ENCODE measurements at places on chromosomes 16 and 17.

DNA sequence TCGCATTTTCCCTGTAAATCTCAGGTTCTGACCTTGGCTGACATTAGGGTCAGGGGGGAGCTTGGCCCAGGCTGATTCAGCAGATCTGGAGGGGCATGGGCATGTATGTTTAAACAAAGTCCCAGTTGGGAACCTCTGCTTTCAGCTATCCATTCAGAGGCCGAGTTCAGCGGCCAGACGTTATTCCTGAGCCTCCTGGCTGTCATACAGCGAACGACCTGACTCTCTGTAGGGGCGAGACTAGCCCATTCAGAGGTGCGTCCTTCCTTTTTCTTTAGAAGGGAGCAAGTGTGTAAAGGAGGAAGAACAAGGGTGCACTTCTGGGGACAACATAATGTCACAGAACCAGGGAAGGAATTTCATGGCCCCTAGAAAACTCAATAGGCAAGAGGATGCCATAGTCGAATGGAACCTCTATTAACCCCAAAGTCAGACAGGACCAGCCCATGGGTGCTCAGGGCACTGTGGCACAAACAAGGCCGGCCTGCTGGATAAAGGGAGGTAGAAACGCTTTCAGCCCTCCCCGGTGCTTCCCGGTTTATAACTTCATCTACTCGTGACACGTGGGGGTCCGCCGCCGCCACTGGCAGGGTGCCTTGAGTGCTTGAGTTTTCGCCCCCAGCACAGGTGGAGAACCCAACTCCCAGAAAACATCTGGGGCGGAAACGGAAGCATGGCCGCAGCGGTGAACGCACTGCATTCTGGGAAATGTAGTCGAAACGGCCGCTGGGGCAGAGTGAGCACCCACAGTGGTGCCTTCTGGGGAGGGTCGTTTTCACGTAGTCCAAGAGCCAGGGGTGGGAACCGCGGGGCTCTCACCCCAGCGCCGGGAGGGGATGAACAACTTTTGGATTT lies 33.2 kb upstream of the PLCG2 start:
- DNase-seq: peak; percentile 49

DNA sequence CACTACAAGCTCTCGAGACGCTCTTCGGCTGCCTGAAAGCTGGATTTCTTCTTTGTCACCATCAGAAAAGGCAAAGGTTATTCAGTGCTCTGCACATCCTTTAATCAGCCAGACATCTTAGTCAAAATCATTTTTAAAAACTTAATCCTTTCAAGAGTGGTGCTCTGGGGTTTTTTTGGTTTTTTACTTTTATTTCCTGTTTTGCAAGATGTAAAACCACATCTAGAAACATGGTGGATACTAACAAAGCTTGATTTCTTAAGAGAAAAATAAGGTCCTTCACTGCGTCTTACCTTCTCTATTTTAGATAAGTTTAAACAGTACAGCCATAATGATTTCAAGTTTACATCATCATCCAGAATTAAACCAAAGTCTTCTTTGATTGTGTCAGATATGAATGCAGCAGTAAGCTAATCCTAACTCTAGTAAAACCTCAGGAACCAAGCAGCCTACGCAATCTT lies 6.3 kb downstream of the ANKRD11 start:
- no peak for DNase-seq

GRCh38 chr16:66802159-66802558 lies 775 bp upstream of the TERB1 start:
- no peak for DNase-seq

DNA sequence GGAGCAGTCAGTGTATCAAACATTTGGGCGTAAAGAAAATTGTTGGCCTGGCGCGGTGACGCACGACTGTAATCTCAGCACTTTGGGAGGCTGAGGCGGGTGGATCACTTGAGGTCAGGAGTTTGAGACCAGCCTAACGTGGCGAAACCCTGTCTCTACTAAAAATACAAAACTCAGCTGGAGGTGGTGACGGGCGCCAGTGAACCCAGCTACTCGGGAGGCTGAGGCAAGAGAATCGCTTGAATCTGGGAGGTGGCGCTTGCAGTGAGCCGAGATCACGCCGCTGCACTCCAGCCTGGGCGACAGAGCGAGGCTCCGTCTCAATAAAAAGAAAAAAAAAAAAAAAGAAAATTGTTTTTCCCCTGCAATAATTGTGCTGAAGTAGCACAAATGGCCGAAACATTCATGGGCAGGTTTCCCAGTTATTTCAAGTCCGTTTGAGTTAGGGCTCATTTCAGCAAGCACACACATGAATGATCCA lies 1.4 kb downstream of the GCSH start:
- DNase-seq: no peak

GRCh38 chr16:75079346-75079926 lies 37.1 kb downstream of the LDHD start:
- DNase-seq: no peak

- no peak for DNase-seq
These were observed 37.8 kb downstream of the OR1D5 start for GRCh38 chr17:3025421-3026124.

- no peak for DNase-seq
These were observed 128.8 kb downstream of the HS3ST2 start for GRCh38 chr16:22942811-22943210.

DNA sequence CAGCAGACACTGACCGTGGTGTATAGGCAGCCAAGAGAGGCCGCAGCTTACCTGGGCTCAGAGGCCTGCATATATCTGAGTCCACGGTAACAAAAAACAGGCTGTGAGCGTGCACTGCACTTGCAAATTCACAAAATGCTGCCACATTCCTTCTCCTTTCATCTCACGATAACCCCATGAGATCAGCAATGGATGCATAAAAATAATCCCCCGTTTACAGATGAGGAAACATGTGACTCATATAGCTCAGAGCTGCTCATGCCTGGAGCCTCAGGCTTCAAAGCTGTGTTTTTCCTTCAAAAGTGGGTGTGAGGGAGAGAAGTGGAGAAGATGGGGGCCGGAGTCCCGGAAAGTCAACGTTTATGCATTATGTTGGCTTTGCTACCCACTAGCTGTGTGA lies 118.3 kb upstream of the FOXF1 start:
- no peak for DNase-seq

- no peak for DNase-seq
These were observed 28.8 kb upstream of the MTSS2 start for GRCh38 chr16:70714581-70715054.

- DNase-seq: no peak
These were observed 236.6 kb upstream of the GSE1 start for GRCh38 chr16:85376292-85377095.

DNA sequence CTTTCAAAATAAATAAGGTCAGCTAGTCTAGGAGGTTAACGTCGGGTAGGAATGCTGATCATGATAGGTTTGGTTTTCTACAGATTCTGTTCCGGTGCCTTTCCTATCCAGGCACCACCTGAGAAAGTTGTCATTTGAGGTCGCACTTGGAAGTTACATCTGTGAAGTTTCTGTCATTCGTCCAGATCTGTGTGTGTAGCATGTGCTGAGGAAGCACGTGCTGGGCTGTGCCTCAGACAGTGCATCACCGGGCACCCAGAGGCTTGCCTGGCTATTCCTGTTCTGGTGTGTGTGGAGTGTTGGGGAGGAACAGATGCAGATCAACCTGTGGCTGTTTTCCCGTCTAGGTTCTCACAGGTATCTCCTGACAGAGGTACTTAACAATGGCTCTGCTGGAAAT lies 42.6 kb downstream of the DNAJA2 start:
- DNase-seq: no peak

DNA sequence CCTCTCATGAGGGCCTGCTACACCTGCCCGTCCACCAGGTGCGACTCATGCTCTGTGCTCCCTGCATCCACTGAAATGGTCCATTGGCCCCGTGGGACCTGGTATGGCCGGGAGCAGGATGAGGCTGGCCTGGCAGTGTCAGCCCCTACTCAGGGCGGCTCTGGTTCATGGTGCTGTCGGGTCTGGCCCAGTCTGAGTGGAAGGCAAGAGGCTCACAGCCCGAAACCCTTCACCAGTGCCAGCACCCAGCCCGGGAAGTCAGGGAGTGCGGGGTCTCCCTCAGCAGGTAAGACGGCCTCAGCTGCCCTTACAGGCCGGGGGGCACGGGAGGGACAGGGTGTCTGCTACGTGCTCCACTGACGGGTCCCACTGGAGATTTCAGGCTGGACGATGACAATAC lies 40.5 kb upstream of the RASD1 start:
- DNase-seq: no peak

- DNase-seq: no peak
These were observed 121.3 kb upstream of the GSE1 start for GRCh38 chr16:85491798-85492294.

GRCh38 chr17:78045316-78045715 lies 83.2 kb downstream of the TMC6 start:
- no peak for DNase-seq

DNA sequence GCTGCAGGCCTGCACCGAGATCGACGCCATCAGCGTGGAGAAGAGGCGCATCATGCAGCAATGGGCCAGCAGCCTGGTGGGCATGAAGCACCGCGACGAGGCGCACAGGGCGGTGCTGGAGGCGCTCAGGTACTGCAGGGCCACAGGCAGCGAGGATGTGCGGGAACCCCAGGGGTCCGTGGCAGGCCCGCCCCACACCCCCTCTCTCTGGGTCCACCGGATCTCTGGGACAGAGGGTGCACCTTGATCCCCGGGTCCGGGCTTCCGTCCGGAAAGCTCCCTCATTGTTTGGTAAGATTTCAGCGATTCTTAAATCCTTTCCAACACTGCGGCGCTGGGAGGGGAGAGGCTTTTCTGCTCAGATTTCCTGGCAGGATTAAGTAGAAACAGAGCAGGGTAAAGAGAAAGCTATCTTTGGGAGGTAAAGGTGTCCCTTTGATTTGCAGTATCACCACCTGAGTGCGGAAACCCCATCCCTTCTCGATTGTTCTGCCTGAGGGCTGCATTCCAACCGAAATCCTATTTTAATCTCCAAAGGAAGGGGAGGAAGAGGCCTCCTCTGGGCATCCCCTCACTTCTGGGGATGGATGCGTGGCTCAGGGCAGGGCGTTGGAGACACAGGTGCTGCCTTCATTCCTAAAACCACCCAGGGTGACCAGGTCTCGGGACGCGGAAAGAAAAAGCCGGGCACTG lies 29.2 kb downstream of the CCDC40 start:
- DNase-seq: no peak

DNA sequence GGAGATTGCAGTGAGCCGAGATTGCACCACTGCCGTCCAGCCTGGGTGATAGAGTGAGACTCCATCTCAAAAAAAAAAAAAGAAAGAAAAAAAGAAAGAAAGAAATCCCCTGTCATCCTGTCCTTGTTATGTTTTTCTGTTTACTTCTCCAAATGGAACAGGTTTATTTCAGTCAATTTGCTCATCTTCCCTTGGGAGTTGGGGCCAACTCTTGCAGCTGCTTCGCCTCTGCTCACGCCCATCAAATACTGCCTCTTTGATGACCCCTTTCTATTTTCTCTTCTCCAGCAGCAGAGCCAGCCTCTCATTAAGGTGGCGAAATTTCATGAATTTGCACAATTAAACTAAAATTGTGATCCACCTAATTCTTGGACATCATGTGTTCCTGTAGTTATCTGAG lies 173.4 kb downstream of the ZNF18 start:
- no peak for DNase-seq

- no peak for DNase-seq
These were observed 150.3 kb downstream of the ASIC2 start for GRCh38 chr17:33142705-33143299.

- no peak for DNase-seq
These were observed 173.5 kb downstream of the C16orf95 start for GRCh38 chr16:87143661-87144121.

DNA sequence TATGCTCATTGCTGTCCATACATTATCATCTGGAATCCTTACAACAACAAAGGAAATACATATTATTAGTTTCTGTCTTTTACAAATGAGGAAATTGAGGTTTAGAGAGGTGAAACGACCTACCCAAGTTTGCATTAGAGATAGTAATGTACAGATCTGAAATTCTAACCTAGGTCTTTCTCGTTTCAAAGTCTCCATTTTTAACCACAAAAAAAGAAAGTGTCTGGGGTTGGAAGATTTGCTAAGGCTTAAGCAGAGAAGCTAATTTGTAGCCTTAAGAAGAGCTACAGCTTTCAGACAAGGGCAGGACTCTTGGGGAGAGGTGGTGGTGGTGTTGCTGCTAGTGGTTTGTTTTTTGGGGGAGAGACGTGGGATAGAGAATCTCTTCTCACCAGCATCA lies 19.2 kb downstream of the CIITA start:
- no peak for DNase-seq

- DNase-seq: no peak
These were observed 348.0 kb downstream of the UTP18 start for GRCh38 chr17:51608251-51608933.

DNA sequence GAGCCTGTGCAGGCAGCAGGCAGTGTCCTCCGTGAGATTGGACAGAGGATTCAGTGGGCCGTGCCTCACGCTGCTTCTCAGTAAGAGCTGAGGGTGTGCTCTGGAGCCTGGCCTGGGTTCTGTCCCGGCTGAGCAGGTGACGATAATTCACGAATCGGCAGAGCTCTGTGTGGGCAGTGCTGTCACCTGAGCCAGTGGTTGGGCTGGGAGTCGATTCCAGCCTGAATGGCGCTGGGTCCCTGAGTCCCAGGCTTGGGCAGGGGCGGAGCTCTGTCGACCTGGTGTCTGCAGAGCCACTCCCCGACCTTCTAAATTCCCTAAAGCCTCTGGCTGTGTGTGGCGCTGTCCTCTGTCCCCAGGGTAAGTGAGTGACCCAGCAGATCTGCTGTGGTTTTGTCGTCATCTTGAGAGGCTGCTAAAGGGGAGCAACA lies 8.4 kb downstream of the ACSF3 start:
- no peak for DNase-seq

GRCh38 chr16:84887207-84887606 lies 67.4 kb downstream of the CRISPLD2 start:
- no peak for DNase-seq

- no peak for DNase-seq
These were observed 5.0 kb upstream of the NPRL3 start for GRCh38 chr16:143456-143855.

- DNase-seq: peak; percentile 33
These were observed 579 bp upstream of the CYBA start for GRCh38 chr16:88651276-88651988.

DNA sequence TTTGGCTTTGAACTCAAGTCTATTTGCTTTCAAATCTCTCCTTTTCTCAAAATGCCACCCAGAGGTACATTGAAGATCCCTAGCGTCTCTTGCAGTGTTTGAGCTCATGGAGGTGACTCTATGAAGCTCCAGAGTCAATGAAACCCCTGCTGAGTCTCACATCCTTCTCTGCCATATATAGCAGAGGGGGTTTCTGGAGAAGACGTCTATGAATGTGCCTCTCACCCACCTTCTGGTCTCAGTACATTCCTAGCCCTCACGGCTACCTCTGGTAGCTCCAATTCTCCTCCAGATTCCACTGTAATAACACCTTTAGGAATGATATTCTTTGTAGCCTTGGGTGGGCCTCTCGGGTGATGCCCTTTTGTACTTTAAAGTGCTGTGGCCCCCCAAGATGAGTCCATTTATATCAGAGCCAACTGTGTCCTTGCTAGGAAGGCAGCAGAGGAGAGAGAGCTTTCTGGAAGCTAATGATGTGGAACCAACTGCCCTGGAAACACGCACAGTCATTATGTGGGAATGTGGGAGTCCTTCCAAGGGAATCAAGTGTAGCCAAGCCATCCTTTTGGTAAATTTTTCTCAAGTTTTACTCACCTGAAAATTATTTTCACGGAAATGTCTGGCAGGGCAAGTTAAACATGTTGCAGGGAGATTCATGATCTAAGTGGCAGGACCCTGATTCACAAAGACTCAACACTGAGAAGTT lies 123.4 kb downstream of the ASIC2 start:
- DNase-seq: no peak
